ENCODE measurements at places on chromosomes 1 and 21.

DNA sequence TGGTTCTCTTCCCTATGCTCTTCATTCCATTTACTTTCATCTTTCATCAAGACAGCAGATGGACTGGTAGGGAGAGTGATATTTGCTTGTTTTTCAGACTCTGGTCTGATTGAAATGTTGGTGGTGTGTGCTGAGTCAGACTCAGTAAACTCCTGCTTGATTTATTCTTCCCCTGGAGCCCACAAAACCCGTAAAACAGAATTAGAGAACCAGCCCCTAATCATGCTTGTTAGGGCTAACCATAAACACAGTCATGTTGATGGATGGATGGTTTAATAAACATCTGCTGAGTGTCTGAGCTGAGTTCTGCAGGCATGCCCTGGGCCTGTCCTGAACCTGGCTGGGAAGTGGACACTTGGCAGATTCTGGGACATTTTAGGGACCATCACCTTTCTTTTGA, 24.8 kb downstream of the NOS1AP start:
- DNase-seq: no peak

- DNase-seq: no peak
Measured at GRCh38 chr1:47471163-47471562, 33.3 kb downstream of the FOXD2 start.

- DNase-seq: peak; percentile 61
Measured at GRCh38 chr1:44631647-44632539, 42.4 kb downstream of the TMEM53 start.

- DNase-seq: no peak
Measured at GRCh38 chr1:58936973-58937372, 153.1 kb upstream of the JUN start.

- no peak for DNase-seq
Measured at GRCh38 chr1:97190326-97190725, 468.7 kb downstream of the PTBP2 start.

DNA sequence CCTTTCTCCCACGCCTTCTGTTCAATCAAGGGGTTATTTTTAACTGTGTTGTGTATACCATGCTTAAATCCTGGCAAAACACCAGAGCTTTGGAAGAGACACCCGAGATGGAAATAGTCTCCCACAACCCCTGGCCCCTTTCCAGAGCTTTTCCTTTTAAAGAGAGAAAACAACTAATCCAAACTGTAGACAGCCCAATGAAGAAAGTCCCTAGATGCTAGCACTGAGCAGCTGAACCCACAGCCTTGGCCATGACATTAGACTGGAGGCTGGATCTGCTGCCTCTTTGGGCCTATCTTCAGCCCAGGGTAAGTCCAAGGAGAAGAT, 64.9 kb upstream of the ARTN start:
- no peak for DNase-seq

- no peak for DNase-seq
Measured at GRCh38 chr1:91846007-91846638, 39.8 kb downstream of the TGFBR3 start.

DNA sequence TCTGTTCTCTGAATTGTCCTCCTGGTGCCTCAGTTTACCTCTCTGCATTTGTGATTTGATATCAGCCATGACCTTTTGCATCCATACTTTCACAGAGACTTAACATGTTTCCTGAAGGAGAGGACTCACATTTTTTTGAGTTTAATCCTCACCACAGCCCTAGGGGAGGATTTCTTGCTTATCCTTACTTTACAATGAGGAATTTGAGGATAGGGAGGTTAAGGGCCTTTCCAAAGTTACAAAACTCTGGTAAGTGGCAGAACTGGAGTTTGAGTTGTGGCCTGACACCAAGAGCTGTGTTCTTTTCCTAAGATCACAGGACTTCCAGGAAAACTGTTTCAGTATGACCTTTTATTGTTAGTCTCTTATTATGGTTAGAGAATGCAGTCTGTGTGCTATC, 34.2 kb downstream of the TNFRSF8 start:
- no peak for DNase-seq

DNA sequence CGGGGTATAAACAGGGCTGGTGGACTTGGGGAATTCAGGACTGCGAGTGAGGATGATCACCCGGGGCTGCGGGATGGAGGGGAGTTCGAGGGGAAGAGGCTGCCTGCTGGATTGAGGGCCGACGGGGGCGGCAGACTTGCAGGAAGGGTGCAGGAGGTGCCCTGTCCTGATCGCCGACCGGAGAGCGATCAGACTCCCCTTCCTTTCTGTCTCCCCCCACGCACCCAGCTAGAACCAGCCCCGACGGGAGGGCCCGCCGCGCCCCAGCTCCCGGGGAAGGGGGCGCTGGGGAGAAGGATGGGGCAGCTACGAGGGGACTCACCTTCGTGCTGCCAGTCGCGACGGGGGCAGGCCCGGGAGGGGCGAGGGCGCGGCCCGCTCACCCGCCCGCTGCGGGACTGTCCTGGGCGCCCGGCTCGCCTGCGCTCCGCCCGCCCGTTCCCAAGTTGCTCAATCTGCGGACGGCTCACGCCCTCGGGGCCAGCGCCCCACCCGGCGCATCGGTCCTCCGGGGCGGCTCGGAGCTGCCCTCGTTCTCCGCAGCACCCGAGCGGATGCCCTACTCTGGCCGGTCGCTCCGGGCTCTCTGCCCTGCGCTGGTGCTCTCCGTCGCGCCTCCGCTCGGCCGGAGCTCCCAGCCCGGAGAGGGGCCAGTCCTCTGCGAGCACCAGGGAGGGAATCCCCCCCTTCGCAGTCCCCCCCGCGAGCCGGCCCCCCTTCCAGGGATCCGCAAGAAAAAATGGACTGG, at the start of gene RSPO1:
RSPO1 (minus strand) TSS at position 649 of the 748 bp plus-strand sequence. CDS start 5,231 bp downstream, outside the sequence.
- DNase-seq: no peak
